Gastroesophageal sphincter (tissue), 4 donors: ENCODE measurements at places on chromosomes 11 and 22.

DNA sequence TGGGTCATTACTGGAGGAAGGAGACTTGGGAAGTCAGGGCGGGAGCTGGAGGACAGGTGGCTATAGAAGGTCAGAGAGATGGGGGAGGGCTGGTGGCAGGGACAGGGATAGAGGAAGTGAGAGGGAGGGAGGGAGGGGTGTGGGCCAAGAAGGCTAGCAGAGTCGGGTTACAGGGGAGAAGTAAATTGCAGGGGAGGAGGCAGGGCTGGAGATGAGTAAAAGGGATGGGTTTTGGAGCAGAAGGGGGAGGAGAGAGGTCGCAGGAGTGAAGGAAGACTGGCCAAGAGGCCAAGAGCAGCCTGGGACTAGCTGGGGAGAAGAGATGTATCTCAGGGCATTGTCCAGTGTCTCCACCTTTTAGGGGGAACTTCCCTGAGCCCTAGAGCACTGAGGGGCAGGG lies 33.0 kb downstream of the LRRC10B start:
- peak; percentile 41 for ATAC-seq

DNA sequence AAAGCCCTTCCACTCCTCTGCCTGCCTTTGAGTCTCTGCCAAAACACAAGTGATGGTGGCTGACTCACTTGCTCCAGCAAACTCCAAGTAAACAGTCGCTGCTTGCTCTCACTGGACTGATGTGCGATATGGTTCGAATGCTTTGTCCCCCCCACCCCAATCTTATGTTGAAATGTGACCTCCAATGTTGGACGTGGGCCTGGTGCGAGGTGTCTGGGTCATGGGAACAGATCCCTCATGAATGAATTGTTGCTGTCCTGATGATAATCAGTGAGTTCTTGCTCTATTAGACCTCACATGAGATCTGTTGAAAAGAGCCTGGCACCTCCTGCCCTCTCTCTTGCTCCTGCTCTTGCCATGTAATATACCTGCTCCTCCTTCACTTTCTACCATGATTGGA lies 747.9 kb downstream of the OPCML start:
- ATAC-seq, result no peak

DNA sequence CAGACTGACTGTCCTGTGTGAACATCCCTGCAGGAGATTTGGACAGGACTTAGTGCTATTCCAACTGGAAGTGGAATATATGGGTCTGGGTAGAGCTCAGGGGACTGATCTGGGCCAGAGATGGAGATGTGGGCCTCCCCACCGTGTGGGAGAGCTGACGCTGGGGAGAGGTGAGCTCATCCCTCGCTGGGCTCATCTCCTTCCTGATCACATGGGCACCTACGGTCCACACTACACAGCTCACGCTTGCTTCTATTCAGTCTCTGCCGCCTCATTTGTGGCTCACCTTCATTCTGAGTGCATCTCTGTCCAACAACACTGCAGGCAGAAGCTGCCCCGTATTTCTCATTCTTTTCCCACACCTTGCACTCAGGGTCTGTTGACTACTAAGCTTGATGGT lies 16.6 kb upstream of the RAB1B start:
- no peak for ATAC-seq

- ATAC-seq, result no peak
These were observed 7.6 kb downstream of the TP53I11 start for GRCh38 chr11:44943118-44943517.

GRCh38 chr11:104061853-104062521 lies 25.5 kb downstream of the DDI1 start:
- ATAC-seq, result peak; percentile 83

DNA sequence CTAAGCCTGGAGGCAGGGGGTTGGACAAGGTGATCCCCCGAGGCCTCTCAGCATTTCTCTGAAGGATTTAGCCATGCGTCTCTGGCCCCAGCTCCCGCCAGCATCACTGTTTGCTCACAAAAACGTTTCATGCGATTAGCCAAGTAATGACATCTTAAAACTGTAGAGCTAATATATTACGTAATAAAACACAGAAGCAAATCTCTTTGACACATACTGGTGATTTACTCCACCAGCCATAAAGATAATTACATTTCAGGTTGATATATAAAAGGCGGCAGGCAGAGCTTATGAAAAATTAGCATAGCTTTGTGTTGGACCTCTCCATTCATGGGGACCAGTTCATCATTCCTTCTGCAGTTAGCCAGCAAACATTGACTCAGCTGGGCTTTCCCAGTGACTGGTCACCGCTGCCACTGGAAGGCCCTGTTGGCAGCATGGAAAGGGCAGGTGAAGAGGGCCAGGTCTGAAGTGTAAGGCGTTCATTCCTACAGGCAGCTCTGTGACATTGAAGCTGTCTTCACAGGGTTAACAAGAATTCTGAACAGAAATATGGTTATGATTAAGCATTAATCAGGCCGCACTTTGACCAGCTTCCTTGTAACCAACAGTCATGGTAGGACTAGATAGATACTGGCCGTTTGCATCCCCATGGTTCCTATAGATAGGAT lies 150.3 kb downstream of the NECTIN1 start:
- ATAC-seq, result no peak

DNA sequence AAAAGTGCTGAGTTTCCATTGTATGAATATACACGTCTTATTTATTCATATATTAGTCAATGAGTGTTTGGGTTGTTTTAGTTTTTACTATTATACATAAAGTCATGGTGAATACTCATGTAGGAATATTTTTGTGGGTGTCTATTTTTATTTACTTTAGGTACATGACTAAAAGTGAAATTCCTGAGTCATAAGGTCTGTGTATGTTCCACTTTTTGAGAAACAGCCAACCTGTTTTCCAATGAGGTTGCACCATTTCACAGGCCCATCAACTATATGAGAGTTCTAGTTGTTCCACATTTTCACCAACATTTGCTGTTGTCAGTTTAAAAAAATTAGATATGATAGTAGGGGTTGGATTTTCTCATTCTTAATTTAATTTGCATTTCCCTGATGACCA lies 6.6 kb upstream of the OR6X1 start:
- ATAC-seq, result no peak

DNA sequence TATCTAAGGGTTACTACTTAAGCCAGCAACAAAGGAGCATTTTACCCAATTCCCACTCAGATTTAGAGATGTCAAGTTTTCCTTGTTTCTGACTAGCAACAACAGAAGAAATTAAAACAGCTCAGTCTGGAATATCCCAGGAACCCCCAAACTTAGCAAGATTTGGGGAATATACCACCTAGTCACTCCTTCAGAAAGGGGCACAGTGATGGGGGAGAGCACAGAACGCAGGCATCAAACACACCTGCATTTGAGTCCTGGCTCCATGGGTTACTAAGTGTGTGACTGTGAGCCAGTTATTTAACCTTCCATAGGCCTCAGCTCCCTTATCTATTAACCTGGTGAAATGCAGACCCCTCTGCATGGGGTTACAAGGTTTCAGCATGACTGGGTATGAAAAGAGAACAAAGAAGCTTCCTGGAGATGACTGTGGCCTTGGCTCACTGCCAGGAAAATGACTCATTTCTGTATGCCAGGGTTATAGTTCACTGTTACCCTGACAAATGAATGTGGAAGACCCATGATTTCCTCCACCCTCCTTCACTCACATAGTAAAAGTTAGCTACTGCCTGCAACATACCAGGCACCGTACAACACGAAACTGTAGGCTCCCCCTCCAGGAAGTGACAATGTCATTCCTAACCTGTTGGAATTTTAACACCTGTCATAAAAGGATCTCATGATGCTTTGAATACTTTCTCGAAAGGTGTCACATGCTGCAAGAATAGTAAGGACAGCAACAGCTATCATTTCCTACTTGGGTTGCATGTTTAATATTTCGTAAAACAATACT lies 79.6 kb downstream of the ME3 start:
- peak; percentile 72 for ATAC-seq

GRCh38 chr11:11311169-11311568 lies 41.9 kb downstream of the CSNK2A3 start:
- no peak for ATAC-seq

DNA sequence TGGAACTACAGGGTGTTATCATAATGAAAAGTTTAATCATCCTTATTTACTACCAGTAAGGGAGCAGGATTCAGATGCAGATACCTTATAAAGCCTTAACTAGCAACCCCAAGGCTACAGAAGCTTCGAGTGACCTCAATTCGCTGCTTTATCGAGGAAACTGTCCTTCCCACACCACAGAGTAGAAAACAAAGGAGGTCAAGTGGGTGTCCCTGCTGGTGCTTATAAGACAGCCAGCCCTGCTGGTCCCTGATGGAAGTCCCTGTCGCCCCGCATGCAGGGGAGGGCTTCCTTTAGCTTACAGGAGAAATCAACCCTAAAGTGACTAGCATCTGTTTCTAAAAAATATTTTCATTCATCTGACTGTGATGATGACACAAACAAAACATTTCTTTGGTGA lies 7.3 kb downstream of the MN1 start:
- ATAC-seq, result no peak

DNA sequence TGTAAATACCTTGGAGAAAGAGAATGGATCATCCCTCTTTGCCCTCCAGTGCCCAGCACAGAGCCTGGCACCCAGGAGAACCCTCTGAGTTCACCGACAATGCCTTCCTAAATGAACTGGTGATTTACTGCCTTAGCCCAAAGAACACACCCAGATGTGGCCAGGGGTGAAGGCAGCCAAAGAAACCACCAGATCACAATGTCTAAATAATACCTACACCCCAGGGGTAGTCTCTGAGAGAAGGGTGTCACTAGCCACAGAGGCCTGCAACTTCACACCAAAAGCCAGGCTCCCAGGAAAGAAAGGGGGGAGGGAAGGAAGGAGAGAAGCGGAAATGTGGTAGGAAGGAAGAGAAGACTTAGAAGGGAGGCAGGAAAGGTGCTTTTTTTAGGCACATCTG lies 65.7 kb downstream of the RPL27A start:
- no peak for ATAC-seq

DNA sequence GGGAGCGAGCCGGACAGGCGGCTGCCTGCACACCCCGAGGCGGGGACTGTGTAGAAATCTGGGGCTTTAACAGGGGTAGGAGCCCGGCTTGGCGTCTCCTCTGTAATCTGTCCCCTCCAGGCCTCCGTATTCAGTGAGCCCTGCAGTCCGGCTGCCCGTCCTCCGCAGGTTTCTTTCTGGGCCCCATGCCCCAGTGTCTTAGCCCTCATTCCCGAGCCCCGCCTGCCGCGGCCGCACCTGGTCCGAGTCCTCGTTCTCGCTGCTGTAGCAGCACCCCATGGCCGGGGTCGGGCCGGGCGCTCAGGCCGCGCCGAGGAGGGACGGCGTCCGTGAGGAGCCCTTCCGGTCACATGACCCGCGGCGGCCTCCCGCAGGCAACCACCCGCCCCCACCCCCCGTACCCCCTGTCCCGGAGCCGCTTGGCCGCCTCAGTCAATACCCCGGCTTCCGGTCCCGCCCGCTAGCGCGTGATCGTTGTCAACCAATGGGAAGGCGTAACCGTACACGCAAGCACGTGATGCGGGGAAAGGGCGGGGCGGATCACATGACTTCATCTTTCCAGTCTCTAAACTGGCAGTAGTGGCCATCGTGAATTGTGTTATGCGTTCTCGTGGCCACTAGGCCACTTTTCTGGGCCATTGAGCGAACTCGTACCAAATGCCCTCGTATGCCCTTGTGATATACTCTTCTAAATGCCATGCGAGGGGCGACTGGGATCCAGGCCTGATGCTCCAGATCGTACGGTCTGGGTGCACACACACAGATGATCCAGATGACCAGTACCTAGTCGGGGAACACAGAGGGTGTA lies at the start of gene LAMTOR1:
Gene LAMTOR1, minus strand, starts transcription at position 352 of the 808 bp plus-strand sequence. Its CDS starts 73 bp downstream, at position 279.
- ATAC-seq, result peak; percentile 99

- ATAC-seq, result no peak
These were observed 22.2 kb downstream of the TSKU start for GRCh38 chr11:76805206-76805913.

DNA sequence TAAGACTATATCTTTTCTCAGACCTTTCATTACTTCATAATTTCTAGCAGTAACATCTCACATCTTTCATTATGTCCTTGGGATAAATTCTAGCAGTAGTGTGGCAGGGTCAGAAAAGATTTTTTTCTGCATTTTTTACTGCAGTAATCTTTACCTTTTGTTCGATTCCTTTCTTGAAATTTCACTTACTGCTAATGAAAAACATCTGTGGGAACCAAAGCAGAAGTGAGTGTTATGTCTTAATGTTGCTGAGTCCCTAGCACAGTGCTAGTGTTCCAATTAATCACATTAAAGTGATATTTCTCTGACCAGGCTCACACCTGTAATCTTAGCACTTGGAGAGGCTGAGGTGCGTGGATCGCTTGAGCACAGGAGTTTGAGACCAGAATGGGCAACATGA lies 123.6 kb downstream of the EHF start:
- no peak for ATAC-seq

DNA sequence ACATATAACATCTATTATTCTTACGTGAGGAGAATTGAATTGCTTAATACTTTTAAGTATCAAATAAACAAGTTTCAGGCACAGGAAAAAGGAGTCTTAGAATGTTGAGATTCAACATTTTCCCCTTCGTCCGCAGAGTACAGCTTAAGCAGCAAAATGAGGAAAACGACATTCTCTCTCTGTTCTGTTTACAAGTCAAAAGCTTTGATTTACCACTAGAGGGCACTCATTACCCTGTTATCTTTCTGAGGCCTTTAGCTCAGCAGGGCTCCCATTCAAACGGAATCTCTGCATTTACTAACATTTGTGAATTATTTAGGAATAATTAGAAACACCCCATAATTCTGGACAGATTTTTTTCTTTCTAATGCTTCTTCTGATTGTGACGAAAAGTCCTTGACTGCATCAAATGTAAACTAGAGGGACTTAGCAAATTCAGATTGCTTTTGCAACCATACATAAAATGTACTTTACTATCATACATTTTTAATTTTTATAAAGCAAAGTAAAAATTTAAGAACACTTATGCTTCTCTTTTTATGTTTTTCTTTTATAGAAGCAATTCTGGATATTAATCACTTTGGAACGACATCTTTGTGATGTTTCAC lies 75.0 kb downstream of the JRKL start:
- ATAC-seq, result peak; percentile 60

DNA sequence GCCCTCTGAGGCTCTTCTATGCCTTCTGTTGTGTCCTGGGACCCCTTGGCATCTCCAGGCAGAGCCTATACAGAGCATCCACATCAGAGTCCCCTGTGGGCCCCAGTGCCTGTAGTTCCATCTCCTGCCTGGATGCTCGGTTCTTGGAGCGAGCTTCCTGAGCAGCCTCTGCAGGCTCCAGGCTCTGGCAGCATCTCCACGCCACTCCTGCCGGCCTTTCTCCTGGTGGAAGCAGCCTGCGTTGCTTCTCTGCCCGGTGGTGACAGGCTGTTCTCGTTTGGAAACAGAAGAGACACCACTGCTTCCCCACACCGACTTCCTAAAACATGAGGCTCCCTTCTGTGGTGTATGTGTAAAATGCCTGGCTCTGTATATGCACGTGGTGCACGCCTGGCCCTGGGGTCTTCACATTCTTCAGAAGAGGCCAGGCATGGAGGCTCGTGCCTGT lies 52.8 kb downstream of the BCR start:
- ATAC-seq, result no peak

DNA sequence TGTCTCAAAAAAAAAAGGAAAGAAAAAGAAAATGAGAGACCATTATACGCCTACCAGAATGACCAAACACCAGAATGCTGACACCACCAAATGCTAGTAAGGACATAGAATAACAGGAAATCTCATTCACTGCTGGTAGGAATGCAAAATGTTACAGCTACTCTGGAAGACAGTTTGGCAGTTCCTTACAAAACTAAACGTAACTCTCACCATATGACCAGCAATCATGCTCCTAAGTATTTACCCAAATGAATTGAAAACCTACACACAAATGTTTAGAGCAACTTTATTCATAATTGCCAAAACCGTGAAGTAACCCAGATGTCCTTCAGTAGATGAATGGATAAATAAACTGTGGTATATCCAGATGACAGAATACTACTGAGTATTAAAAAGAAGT lies 7.2 kb downstream of the CHKA start:
- peak; percentile 61 for ATAC-seq
